ENCODE measurements at places on chromosomes 4 and X.

DNA sequence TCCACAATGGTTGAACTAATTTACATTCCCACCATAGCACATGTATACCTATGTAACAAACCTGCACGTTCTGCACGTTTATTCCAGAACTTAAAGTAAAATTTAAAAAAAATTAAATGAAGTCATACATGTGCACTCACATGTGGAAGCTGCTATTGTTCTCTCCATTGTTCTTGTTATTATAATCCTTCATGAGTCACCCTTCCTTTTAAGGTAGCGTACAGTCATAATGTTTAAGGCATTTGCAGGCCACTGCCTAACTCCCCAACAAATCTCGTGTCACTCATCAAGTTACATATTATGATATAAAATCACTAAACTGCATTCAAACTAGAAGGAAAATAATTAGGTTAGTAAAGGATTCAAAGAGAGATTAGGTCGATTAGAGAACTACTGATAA is 63.6 kb downstream of the SLC7A11 start:
- no peak for DNase-seq

DNA sequence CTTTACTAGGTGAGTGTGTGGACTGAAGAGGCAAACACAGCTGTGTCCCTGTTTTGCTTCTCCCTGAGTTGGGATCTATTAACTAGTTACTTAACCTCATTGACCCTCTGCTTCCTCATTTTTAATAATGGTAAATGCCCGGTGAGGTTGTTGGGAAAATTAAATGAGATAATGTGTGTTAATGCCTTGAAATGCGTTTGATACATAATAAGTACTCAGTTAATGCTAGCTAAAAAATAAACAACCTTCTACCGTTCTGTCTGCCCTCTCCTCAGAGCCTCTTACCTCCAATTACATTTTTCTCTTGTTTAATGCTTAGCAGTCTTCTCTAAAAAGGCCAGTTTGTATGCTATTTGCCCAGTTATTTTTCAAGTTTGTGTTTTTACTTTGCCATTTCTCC is 70.3 kb downstream of the POLA1 start:
- no peak for DNase-seq

DNA sequence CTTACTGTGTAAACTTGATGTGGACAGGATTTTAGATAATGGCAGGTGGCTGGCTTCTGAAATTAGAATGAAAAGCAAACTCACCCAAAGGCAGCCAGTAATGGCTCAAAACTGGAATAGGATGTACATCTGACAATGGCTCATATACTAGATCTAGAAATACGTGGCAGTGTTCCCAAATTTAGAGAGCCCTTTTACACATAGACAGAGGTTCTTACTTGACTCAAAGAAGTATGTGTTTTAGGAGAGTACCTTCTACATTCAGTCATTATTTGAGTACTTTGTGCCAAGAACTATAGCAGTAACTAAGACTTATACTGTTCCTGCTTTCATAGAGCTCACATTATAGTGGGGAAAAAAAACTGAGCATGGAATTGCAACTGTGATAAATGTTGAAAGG is 48.0 kb downstream of the UBE2K start:
- DNase-seq, result no peak

DNA sequence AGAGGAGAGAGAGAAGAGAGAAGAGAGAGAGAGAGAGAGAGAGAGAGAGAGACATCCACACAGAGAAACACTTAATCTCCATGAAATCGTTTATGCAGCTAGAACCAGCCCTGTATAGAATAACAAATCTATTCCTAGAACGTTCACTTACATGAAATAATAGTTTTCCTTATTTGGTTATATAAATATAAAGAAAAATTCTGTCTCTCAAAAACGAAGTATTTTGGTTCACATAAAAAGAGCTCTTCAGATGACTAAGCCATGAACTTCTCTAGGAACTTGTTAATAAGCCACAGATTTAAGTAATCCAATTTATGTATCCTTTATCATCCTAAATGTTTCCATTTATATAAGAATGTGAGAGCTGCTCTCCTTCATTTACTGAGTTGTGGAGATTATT is 1315.1 kb upstream of the PCDH7 start:
- no peak for DNase-seq

DNA sequence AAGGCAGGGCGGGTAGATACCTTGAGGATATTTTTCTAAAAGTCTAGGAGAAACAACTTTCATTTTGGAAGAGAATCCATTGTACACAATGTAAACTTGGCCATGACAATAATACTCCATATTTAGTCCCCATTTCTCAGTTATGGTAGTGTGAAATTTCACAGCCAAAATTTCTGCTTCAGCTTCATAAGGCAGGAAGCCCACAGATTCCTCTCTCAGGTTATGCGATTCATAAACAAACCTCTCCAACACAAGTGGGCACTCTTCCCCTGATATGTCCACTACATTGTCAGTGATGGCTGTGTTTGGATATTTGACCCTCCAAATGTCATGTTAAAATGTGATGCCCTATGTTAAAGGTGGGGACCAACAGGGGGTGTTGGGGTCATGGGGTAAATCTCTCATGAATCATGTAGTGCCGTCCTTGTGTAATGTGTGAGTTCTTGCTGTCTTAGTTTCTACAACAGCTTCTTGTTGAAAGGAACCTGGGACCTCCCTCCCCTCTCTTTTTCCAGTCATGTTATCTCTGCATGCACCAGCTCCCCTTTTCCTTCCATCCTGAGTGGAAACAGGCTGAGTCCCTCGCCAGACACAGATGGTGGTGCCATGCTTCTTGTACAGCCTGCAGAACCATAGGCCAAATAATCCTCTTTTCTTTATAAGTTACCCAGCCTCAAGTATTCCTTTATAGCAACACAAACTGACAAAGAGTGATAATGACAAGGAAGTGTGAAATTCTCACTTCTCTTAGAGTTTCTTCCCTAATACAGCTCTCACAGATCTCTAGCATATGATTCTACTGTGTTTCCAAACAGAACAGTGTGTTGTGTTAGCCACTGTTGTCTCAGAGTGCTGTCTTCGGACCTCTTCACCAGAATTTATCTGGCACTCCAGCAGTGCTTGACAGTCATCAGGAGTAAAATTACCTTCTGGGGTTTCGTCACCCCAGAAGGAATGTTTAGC is 598.4 kb upstream of the GNPDA2 start:
- DNase-seq, result no peak

- DNase-seq, result no peak
Measured at GRCh38 chr4:80305466-80305865, 30.1 kb upstream of the CFAP299 start.

GRCh38 chrX:74922922-74923543 is 2.2 kb downstream of the NEXMIF start:
- DNase-seq, result no peak

DNA sequence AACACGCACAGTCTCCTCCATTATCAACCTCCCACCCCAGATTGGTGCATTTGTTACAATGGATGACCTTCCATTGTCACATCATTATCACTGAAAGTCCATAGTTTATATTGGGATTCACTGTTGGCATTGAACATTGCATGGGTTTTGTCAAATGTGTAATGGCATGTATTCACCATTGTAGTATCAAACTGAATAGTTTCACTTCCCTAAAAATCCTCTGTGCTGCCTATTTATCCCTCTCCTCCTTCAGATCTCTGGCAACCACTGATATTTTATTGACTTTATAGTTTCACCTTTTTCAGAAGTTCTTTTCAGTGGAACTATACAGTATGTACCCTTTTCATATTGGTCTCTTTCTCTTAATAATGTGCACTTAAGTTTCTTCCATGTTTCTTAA is 1565.4 kb downstream of the PCDH18 start:
- DNase-seq, result no peak

- no peak for DNase-seq
Measured at GRCh38 chr4:119937746-119938145, 128.9 kb downstream of the MAD2L1 start.

GRCh38 chrX:46325312-46325877 is 219.8 kb downstream of the ZNF674 start:
- no peak for DNase-seq

- DNase-seq, result no peak
Measured at GRCh38 chr4:17578482-17578891, 1.5 kb downstream of the LAP3 start.

Measured in D721Med (cell line).